ENCODE measurements at places on chromosomes 1 and 21.

GRCh38 chr1:73273886-73274285 lies 924.1 kb downstream of the LRRIQ3 start:
- no peak for DNase-seq

GRCh38 chr1:234322979-234323378 lies 50.3 kb upstream of the COA6 start:
- DNase-seq = peak; percentile 20

DNA sequence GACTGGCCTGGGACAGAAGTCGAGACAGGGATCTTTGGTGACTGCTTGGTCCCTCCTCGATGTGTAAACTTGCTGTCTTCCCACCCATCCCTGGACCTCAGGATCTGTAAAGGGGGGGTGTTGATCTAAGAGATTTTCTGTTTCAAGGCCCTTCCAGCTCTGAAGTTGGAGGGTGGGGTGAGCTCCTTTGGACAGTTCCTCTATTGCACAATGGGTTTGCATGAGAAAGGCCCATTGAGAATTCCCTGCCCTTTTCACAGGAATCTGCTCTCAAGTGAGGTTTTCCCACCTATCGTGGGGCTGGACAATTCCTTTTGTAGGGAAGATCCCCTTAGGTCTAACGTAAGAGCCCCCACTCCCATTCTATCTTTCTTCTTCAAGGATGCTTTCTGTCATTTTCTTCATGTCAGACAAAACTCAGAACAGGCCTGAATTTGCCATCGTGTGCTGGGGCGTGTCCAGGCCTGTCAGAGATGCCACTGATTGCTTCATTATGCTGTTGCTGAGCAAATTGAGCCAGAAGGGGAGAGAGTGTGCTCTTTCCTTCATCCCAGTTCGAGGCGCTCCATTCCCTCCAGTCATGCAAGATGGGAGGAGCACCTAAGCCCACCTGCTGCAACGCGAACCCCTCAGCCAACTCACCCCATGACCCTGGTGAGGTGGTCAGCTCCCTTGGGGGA lies 149.9 kb upstream of the IGSF21 start:
- no peak for DNase-seq

DNA sequence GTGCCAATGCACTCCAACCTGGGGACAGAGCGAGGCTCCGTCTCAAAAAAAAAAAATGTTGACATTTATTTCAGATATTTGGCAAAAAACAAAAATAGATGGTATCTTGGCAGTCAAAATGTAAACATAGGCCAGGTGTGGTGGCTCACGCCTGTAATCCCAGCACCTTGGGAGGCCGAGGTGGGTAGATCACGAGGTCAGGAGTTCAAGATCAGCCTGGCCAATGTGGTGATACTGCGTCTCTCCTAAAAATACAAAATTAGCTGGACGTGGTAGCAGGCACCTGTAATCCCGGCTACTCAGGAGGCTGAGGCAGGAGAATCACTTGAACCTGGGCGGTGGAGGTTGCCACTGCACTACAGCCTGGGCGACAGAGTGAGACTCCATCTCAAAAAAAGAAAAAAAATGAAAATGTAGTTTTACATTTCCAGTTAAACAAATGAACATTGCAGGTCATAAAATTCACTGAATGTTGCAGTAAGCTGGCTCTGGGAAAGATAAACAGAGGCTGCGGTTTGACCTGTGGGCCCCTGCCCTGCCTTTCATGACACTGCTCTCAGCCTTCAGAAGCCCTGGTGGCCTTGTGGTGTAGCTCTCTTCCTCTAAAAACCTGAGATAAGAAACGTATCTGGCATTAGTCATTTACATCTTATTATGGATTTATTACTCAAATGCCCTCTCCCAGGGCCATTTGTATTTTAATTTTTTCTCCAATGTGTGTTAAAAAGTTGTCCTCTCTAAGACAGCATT lies 12.2 kb upstream of the SLC44A3 start:
- no peak for DNase-seq

- no peak for DNase-seq
These were observed 40.4 kb upstream of the GRHL3 start for GRCh38 chr1:24278726-24279125.

- DNase-seq = no peak
These were observed 64.0 kb downstream of the KIF21B start for GRCh38 chr1:200959411-200959921.

GRCh38 chr21:32641710-32642698 lies 29.8 kb upstream of the CFAP298 start:
- DNase-seq = no peak

DNA sequence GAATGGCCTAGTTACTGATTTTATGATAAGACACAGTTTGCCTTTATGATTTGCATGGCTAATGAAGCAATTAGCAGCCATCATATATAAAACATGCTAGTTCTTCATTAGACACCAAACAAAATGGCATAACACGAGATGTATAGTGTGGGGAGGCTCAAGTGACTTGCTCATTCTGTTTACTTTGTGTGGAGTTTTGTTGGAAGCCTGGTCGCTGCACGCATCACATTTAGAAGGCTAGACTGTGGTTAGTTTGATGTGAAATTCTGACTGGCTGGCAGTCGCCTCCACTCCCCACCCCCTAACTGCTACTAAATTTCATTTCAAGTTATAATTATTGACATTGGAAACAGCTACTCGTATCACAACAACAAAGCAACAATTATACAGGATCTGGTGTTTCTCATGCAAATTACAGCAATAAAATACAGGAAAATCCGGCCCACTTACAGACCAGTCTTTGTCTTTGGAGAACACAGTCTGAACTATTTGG lies 356.1 kb downstream of the LMO4 start:
- DNase-seq = no peak

DNA sequence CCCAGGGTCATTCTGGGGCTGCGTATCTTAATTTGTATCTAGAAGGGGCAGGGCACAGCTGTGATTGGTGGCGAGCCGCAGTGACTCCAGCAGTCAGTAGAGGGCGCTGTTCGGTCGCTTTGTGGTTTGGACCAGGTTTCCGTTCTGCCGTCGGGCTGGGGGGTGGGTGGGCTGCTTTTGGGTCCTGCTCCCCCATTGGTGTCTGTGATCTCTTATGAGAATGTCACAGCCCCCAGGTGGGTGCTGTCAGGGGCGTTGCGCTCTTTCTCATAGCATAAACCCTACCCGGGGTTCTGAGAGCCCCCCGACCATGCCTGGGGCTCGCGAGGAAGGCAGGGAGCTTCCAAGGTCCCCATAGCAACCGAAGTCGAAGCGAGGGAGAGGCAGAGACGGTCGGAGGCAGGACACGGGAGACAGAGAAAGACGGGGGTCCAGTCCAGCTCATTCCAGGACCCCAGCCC lies 5.4 kb downstream of the TFF3 start:
- DNase-seq = peak; percentile 68

- DNase-seq = no peak
These were observed 5.4 kb downstream of the FOXO6 start for GRCh38 chr1:41366455-41367287.

- DNase-seq = no peak
These were observed 14.1 kb downstream of the F5 start for GRCh38 chr1:169572187-169572586.

GRCh38 chr1:212514056-212514614 lies 81.4 kb downstream of the NENF start:
- peak; percentile 91 for DNase-seq

- no peak for DNase-seq
These were observed 114.4 kb upstream of the VAMP3 start for GRCh38 chr1:7656557-7657215.

DNA sequence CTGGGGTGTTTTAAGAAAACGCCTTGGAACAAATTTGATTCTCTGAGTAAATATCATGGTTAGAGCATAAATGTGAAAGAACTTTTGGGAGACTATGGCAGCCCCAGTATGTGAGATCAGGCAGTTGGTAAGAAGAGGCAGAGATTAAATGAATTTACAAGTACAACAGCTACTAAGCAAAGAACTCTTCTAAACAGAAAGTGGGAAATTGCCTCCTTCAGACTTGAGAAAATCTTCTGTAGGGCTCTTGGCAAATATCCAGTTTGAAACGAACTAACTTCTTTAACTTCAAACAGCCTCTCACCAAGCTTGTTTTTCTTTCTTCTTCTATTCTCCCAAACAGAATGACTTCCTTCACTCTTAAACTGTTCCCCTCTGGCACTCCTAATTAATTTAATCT lies 337.7 kb downstream of the SIPA1L2 start:
- DNase-seq = no peak

GRCh38 chr1:54581621-54582035 lies 33.6 kb downstream of the ACOT11 start:
- DNase-seq = peak; percentile 98

- DNase-seq = no peak
These were observed 18.7 kb upstream of the FAM43B start for GRCh38 chr1:20533635-20534034.

GRCh38 chr1:55321942-55322341 lies 106.8 kb upstream of the USP24 start:
- DNase-seq = no peak

DNA sequence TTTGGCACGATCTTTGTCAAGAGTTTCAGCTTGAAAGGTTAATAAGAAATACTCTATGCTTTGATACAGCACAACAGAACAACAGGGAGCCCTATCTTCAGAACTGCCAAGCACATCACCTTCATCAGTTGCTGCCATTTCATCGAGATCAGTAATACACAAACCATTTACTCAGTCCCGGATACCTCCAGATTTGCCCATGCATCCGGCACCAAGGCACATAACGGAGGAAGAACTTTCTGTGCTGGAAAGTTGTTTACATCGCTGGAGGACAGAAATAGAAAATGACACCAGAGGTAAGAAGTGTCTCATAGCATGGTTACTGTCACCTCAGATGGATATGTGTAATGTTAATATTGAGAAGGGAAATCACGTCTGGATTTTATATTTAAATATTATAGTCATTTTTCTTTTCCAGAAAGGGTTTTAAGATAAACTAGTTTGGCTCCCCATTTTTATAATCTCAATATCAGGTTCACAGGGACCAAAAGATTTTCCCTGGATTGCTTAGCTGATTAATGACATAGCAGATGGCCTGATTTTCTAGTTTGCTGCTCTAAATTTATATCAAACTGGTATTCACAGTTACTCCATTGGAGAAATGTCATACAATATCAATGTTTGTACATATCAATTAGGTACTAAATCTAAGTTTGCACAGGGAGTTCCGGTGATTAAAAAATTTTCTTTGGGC lies 97.3 kb downstream of the USP25 start:
- no peak for DNase-seq

DNA sequence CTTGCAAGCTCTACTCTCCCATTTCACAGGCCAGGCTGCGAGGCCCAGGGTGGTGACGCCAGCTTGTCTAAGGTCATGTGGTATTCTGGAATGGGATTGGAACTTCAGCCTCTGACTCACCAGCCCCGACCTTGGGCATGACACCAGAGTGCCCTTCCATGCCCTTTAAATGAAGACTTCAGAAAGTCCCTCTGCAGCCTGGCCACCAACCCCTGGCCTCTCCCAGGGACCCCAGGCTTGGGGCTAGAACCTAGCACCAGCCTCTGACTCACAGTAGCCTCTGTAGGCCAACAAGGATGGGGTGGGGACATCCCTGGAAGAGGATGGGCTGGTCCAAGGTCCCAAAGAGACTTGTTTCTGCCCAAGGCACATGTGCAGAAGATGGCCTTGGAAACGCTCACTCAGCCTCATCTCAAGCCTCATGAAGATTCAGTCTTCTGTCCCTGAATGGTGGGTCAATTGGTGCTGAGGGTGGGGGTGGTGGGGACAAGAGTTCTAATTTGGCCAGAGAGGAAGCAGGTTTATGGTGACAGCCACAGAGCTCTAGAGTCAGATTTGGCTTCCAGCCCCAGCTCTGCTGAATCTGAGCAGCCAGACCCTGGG lies 36.1 kb upstream of the RUNX3 start:
- DNase-seq = no peak
